Stimulated activated CD4-positive, alpha-beta T cell treated with anti-CD3 and anti-CD28 coated beads, TNF-alpha, amount 100 ng/mL, for 4 hours (primary cell): ENCODE measurements at places on chromosomes 12 and 14.

GRCh38 chr14:89861630-89862029 is 92.9 kb downstream of the EFCAB11 start:
- no peak for DNase-seq

DNA sequence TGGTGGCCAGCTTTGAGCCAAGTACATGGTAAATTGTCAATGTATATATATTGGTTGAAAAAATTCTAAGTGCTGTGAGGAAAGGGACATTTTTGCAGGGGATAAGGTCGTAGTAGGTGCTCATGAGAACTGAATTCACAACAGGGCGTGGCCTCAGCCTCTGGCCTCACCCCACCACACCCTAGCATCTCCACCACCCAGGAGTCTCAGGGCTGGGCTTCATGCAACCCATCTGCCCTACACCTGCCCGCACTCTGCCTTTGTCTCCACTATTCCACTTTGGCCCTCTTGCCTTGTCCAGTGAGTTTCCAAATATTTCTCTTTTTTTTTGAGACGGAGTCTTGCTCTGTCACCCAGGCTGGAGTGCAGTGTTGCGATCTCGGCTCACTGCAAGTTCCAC is 22.1 kb upstream of the AQP2 start:
- no peak for DNase-seq

- peak; percentile 33 for DNase-seq
Observed at GRCh38 chr12:630656-631632, 32.3 kb downstream of the NINJ2 start.

DNA sequence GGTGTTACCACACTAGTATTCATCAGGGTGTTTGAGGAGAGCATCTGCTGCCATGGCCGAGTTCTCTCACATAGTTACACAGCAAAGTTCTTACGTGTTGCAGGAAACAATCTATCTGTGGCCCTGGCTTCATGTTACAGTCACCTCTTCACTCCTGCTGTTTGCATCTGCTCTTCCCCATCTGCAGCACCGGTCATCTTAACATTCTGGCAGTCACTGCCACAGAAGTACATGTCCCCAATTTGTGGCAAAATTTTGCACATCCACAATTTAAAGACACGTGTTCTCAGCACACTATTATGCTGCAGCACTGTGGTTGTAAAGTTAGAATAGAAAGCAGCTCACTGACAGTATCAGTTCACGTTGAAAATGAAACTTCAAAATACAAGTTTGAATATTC is 23.2 kb downstream of the MAPK1IP1L start:
- no peak for DNase-seq

GRCh38 chr12:2284857-2285256 is 232.1 kb downstream of the CACNA1C start:
- no peak for DNase-seq

- no peak for DNase-seq
Observed at GRCh38 chr14:49957089-49957852, 64.4 kb downstream of the ARF6 start.

DNA sequence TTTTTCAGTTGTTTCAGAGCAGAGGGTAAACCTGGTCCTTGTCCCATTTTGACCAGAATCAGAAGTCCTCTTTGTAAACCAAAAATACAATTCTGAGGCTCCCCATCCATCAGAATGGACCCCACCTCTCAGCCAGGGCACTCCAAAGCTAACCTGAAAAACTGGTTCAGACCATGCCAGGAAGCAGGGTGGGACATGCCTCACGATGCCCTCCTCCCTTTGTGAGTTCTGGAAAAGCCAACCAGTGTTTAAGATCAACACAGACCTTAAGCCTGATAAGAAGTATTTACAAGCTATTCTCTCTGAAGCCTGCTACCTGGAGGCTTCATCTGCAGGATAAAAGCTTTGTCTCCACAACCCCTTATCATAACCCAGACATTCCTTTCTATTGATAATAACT is 35.4 kb downstream of the TNFAIP2 start:
- DNase-seq = no peak

DNA sequence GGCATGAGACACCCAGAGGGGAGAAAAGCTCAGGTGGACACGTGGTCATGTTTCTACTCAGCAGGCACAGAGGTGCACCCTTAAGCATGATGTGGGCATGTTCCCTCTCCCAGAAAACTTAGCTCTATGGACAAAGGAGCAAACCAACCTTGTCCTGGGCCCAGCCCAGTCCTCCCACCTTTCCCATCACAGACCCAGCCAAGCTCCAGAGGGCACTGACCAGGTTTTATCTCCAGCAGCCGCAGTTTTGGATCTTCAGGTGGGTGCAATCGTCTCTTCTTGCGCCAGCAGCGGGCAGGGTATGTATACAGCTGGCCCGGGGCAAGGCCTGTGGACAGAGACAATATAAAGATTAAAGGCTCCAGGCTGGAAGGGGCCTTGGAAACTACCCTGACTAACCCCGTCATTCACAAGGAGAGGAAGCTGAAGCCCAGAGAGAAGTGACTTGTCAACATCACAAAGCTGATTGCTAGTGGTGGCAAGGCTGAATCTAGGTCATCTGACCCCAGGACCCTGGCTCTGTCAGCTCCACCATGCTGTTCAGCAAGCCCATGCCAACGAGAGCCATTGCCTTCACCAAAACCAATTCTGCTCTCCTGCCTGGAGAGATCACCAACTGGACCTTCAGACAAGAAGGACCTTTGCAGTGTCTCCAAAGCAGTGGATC is 140.7 kb downstream of the DPF3 start:
- no peak for DNase-seq

- peak; percentile 85 for DNase-seq
Observed at GRCh38 chr12:121240484-121241101, 30.7 kb downstream of the P2RX4 start.

DNA sequence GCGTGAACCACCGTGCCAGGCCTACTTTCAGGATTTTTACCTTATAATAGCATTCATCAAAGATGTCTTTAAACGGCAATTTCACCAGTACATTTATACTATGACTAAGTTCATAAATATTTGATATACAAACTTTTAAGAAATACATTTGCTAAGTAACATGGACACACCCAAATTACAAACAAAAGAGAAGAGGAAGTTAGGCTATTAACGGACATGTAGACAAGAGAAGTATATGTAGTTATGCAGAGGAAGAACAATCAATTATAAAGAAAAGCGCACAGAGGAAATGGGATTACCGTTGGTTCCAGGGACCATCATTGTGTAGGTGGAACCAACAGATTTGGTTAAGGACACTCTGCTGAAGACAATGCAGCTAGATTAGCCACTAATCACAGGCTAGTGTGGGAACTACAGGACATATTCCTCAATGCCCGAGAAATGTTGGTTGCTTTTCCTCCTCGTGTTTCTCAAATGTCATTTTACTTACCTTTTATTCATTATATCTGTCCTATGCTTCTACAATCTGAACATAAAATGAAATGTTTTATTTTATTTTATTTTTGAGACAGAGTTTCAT is 24.0 kb upstream of the PKP2 start:
- DNase-seq = no peak

- DNase-seq = no peak
Observed at GRCh38 chr14:78232231-78233000, 62.2 kb downstream of the NRXN3 start.

DNA sequence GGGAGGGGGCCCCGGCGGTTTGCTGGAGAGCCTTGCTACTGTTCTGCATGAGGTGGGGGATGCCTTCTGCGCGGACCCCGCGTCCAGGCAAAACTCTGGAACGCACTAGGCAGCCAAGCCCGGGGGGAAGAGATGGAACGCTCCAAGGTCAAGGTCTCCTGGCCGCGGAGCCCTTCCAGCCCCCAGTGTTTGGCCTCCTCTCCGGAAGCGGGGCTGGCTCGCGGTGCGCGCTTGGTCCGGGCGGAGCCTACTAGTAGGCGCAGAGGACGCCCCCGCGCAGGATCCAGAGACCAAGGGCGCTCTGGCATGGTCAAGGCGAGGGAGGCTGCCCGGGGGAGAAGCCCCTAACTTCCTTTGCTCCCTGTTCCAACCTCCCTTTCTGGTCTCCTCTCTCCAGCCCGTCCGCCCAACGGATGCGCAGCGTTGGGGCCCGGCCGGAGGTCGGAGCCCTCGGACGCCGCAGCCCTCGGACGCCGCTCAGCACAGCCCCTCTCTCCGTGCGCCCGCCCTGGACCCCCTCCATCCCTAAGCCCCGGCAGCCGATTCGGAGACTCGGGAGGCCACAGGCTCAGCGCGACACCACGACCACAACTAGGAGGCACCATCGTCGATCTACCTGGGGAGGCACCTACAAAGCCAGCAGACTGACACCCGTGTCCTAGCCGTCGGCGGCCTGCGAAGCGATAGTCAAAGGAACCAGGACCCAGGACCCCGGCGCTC is 669 bp upstream of the KCNK13 start:
- DNase-seq = no peak

GRCh38 chr14:100577986-100578431 is 9.2 kb downstream of the BEGAIN start:
- DNase-seq = no peak

GRCh38 chr14:72503696-72504368 is 390.1 kb downstream of the DPF3 start:
- no peak for DNase-seq

GRCh38 chr12:50162230-50162629 is 4.9 kb downstream of the CERS5 start:
- no peak for DNase-seq

GRCh38 chr12:69929125-69929524 is 104.1 kb downstream of the MYRFL start:
- no peak for DNase-seq

GRCh38 chr12:12648951-12649650 is 37.4 kb downstream of the CREBL2 start:
- DNase-seq = no peak

- no peak for DNase-seq
Observed at GRCh38 chr14:36450550-36450949, 69.5 kb downstream of the NKX2-1 start.

- DNase-seq = no peak
Observed at GRCh38 chr14:87944987-87945604, 47.9 kb downstream of the GALC start.

- DNase-seq = no peak
Observed at GRCh38 chr12:45915405-45915804, 75.0 kb downstream of the SCAF11 start.

DNA sequence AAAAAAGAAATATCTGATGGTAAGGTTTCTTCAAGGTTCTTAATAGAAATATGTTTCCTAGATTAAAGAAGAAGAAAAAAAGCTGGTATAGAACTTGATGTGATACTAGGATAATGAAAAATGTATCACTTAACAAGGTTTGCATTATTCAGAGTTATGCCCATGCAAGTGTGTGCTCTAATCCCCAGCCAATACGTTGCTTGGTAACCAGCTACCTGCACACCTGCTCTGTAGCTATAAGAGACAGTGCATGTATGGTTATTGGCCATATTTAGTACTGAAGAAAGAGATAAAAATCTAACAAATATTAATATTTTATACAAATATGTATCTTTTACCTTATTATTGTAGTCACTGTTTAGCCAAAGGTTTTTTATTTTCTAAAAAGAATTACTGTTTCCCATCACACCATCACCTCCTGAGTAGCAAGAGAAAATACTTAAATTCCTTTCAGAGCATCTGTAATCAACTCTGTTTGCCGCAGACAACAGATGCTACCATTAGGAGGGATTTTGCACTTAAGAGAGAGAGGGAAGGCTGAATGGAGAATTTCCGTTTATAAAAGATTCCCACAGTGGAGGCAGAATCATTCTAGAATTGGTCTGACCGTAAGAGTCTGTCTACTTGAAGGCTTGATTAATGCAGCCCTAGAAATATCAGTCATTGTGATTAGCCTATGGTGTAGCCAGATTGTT is 115.6 kb downstream of the NEDD1 start:
- DNase-seq = no peak

DNA sequence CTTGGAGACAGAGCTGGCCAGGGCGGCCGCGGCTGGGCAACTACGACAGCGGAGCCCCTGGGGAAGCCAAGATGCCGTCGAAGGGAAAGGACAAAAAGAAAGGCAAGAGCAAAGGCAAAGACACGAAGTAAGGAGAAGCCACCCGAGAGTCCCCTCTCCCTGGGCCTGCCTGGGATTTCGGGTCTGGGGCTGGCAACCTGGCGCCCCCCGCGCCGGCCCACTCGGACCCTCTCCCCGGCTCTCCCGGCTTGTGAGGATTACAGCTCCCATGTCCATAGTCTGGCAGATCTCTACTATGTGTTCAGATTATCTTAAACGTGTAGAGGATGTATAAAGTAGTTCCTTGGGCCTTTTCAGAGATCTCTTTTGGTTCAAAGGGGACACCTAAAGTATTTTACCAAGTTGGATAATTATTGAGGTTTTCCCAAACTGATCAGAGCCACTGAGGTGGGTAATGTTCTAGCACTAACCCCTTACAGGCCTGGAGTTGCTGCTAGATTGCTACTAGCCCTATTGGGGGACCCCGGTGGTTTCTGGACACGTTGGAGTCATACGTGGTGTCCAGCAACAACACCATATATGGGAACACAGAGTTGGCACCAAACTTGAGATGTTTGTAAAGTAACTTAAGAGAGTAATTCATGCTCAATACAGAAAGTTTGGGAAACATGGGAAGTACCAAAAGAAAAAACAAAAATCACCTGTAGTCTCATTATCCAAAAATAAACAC is 424 bp downstream of the BBOF1 start:
- DNase-seq = no peak

DNA sequence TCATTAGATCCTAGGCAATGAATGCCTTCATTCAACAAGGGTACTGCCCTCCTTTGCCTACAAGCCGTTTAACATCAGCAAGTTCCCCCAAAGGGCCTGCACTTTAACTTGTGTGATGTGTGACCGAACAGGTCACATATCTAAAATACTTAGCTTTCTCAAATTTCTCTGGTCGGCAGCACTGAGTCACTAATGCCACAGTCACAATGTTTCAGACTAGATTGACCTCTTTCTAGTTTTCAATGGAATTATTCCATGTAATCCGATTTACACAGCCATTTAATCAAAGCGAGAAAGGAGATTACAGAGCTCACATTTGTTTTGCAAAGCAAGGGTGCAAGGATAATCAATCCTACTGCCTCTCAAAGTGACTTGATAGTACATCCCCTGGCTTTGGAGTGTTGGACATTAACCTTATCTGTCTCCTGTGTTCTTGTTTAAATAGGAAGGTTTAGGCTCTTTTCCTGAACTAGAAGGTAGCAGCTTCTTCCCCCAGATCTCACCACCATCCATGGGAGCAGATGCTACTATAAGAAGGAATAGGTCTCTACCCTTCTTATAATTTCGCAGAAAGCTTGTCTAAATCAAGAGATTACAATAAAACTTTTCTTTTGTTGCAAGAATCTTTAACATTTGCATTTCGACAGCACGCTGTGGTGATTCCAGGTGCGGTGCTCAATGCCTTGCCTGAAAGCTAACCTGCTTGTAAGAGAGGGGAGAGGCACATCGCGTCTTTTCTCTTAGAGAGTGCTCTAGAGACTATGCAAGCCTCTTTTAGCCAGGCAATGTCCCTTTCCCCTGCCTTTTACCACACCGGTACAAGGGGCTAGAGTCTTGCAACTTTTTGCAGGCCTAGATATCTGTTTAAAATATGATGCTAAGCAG is 1.8 kb downstream of the KITLG start:
- DNase-seq = no peak

DNA sequence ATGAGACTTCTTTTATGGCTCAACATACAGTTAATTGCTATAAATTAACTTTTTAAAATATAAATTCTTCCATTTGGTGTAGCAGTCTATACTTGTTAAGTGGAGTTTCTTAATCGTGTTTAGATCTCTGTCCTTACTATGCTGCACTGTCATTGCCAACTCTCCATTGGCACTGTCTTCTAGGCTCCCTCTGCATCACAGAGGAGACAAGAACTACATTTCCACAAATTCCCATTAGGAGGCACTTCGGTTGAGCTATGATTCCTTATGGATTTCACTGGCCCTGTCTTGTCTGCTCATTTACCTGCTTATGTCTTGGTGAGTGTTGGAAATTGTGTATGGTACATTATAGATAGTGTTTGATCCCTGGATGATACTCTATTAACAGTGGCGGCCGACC is 630.9 kb upstream of the ATXN7L3B start:
- no peak for DNase-seq
